ENCODE measurements at places on chromosomes 4 and X.
A peak's percentile ranks its signal among the peaks of the same experiment; 100 is the strongest.

DNA sequence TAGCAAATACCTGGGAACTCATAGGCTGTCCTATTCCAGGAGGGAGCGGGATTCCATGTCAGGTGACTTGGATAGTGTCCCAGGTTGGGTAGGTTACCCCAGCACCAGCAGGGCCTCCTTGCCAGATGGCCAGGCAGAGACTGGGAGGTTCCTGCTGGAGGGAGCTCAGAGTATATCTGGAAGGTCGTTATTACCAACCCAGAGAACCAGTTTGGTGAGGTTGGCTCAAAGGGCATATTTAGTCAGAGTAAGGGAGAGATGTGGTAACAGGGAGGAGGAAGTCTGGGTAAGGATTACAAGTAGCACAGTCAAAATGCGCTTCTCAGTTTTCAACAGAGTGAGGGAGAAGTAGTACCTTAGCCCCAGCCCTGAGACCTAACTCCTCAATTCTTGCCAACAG, 53.3 kb upstream of the LNX1 start:
- DNase-seq, result peak; percentile 92

DNA sequence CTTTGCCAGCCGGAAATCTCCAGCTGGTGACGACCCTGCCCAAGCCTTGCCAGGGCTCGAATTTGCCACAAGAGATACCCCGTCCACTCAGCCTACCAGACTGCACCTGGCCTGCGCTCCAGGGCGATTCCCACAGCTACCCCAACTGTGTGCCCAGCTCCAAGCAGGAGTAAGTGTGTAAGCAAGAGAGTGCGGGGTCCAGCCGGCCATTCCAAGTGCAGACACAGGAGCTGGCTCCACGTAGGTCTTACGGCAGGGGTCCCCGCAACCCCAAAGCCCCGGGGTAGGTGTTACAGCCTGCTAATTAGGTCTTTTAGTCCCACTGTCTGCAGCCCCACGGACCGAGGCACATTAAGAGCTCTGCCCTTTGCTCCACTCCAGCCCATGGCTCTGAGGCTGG, 1305.2 kb downstream of the ARAP2 start:
- DNase-seq, result no peak

DNA sequence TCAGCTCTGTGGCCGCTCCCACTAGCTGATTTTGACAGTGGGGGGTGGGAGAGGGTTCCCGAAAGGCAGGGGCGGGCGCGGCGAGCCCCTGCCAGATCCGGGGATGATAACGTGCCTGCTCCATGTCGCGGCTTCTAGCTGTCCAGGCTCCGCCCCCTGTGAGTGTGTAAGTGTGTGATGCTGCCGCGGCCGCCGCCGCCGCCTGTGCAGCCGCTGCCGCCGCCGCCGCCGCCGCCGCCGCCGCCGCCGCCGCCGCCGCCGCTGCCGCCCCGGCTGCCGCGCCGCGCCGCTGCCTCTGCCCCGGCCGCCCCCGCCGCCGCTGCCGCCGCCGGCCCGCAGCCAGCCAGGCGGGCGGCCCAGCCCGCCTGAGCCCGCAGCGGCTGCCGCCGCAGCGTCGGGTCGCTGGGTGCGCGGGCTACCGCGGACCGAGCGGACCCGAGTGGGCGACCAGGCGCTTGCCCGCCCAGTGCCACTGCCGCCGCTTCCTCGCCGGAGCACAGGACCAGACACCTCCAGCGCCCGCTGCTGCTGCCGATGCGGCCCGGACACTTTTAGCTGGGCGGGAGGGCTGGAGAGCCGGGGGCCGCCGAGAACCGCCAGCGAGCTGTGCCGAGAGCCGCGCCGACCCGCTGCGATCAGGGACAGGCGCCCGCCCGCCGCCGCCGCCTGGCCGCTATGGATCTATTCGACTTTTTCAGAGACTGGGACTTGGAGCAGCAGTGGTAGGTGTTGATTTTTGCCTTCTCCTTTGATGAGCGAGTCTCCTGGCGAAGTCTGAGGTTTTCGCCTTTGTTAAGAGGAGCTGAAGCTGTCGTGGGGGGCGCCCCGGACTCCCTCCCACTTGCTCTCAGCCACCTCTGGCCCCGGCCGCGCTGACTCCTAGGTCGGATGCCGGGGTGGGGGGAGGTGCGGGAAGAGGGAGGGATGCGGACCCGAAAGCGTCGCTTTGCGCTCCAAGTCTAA, at the start of gene AFF2:
TSS of gene AFF2 (plus strand) at position 195 of the 963 bp plus-strand sequence. CDS start at position 676, 481 bp downstream.
- DNase-seq, result no peak

GRCh38 chr4:60944060-60944459, 256.1 kb upstream of the ADGRL3 start:
- no peak for DNase-seq

DNA sequence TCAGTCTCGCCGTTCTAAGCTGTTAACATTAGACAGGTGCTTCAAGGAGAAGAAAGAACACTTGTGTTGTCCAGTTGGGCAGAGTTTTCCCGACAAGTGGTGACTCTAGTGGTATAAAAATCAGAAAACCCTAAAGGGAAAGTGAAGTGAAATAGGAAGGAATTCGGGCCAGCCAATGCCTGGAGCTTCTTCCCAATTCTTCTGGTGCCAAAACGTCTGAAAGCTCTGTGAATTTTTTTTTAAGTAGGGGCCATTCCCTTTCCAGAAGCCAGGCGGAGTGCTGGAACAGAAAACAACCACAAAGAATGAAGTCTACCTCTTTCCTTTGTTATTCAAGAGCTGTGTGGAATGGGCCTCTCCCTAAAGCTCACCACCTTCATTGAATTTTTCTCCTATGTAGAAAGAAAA, 43.1 kb upstream of the PPARGC1A start:
- peak; percentile 26 for DNase-seq

GRCh38 chrX:19953145-19953544, 37.7 kb downstream of the BCLAF3 start:
- DNase-seq, result no peak

GRCh38 chr4:154276496-154276895, 215.1 kb downstream of the DCHS2 start:
- no peak for DNase-seq

DNA sequence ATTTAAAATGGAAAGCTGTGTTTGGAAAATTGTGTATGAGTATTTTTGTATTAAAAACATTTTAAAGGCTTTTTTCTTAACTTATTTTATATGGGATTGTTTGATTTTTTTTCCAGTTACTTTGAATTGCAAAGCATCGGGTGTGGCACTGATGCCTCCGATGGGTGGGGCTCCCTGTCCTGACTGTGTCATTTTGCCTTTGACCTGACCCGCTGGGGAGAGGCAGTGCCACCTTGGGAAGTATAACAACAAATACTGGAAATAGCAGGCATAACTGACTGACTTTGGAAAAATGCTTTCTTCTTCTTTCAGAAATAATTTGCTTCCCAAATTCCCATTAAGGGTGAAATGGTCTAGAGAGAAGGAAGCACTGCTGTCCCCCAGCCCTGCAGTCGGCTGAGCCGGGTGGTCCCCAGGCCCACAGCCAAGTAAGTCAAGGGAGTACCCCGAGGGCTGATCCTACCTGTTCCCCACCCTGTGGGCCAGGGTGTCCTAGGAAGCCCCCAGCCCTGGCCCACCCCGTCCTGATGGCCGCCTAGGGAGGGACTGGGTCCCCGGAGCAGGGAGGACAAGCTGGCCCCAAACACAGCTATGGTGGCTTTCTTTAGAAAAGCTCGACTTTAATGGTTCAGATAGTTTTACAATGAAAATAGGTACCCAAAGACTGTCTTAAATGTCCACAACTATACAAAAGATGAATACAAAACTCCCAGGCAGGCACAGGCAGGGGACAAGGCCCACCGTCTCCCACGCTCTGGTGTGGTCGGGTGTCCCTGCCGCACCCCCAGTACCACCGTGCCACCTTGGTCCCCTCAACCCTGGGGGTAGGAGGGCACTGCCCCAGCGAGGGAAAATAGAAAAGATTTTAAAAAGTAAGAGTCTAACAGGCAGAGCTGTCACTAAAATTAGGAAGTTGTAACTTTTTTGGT, 26.4 kb downstream of the NELFA start:
- no peak for DNase-seq

GRCh38 chr4:3498901-3499510, 33.2 kb downstream of the LRPAP1 start:
- no peak for DNase-seq

DNA sequence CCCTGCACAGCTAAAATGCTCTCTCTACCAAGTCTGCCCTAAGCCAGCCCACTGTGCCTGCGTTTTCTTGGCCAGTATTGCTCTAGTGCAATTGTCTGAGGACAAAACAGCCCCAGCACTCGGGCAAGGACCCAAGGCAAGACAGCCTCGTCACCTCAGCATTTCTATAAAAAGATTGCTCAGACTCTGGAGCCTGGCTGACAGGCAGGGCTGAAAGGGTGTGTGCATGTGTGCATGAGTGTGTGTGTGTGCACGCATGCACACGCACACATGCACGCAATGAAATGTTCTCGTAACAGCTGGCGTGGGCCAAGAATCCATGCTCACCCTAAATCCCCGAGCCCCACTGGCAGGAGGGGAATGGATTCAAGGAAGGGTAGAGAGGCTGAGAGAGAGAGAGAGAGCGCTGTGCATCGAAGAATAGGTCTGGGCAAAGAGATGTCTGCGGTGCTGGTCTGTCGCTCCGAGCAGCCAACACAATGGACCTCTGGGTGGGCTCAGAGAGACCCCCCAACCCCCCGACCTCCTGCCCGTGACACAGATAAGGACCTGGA, 579.2 kb downstream of the BCOR start:
- DNase-seq, result no peak

DNA sequence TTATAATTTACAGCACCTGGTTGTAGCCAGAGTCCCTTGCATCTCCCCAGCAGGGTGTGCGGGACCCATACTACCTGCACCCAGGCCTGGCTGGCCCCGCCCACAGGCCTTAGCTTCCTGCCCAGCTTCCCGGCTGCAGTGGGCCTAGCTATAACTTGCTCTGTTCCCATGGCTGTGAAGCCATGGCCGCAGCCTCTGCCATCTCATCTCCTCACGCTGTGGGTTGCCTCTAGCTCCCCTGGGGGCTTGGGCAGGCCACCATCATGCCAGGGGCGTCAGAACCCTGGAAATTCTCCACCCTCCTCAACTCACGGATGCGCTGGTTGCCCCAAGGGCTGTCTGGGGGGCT, 26.1 kb upstream of the SORBS2 start:
- DNase-seq, result no peak

DNA sequence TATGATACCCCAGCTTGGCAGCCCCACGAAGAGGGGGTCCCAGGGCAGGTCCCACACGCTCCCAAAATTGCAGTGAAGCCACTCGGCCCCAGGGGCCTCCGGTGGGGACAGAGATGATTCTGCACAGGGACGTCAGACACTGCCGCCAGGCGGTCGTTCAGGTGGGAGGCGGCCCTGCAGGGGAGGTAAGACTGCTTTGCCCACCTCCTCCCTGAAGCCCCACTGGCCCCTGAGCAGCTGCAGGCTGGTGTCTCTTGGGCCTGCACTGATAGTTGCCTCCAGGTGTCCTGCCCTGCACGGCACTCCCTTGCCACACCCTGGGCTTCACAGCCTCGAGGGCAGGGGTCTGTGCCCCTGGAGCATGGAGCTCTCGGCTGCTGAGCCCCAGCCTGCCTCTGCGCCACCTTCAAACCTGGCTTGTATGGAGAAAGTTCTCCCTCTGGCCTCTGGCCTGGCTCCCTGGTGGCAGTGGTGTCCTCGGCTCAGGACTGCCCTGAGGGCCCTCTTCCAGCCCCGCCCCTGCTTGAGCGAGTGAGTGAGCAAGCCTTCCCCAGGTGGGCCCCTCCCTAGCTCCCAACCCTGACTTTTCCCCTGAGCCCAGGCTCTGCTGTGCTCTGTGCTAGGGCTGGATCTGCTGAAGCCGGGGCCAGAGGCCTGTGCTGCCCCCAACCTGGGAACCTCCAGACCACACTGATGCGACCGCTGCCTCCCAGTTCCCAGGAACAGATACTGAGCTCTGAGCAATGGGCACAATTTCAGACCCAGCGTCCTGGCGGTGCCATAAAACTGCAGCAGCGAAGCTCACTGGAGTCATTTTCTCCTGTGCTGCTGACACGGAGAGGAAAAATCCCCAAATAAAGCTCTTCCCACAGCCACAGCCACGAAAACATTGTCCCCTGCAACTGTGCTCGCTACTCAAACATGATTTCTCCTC, 16.1 kb downstream of the ADRA2C start:
- DNase-seq, result no peak

DNA sequence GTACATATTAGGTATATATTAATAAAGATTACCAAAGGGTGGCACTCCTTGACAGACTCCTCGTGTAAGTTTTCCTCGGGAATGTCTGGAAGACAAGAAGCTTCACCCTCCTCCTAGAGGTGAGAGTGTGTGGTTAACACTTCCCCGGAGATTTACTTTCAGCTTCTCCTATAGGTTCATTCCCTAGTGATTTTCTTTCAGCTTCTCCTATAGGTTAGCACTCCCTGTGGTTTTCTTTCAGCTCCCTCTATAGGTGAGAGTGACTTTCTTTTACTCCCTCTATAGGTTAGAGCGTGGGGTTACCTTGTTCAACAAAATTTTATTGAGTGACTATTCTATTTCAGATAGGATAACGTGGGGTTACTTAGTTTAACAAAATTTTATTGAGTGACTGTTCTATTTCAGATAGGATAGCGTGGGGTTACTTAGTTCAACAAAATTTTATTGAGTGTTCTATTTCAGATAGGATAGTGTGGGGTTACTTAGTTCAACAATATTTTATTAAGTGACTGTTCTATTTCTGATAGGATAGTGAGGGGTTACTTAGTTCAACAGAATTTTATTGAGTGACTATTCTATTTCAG, 106.0 kb upstream of the PLAC1 start:
- DNase-seq, result peak; percentile 68

DNA sequence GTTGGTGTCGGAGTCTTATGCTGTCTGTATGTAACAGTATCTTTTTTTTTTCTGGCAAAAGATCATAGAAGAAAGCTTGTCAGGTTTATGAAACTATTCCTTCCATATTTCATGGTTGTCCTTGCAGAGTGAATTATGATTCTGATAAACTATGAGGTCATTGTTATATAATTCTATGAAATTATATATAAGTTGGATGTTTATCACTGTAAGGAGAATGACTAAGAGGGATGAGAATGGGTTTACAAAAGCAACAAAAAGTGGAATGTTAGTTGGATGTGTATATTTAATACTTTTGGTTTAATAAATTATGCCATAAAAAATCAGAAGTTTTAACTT, 43.1 kb downstream of the RAPGEF2 start:
- peak; percentile 9 for DNase-seq
